SW480 (cell line): ENCODE measurements at places on chromosomes 7 and 10.

GRCh38 chr7:90977056-90977455 is 287.2 kb upstream of the FZD1 start:
- no peak for DNase-seq

GRCh38 chr7:30699706-30700495 is 17.6 kb upstream of the CRHR2 start:
- DNase-seq = no peak

DNA sequence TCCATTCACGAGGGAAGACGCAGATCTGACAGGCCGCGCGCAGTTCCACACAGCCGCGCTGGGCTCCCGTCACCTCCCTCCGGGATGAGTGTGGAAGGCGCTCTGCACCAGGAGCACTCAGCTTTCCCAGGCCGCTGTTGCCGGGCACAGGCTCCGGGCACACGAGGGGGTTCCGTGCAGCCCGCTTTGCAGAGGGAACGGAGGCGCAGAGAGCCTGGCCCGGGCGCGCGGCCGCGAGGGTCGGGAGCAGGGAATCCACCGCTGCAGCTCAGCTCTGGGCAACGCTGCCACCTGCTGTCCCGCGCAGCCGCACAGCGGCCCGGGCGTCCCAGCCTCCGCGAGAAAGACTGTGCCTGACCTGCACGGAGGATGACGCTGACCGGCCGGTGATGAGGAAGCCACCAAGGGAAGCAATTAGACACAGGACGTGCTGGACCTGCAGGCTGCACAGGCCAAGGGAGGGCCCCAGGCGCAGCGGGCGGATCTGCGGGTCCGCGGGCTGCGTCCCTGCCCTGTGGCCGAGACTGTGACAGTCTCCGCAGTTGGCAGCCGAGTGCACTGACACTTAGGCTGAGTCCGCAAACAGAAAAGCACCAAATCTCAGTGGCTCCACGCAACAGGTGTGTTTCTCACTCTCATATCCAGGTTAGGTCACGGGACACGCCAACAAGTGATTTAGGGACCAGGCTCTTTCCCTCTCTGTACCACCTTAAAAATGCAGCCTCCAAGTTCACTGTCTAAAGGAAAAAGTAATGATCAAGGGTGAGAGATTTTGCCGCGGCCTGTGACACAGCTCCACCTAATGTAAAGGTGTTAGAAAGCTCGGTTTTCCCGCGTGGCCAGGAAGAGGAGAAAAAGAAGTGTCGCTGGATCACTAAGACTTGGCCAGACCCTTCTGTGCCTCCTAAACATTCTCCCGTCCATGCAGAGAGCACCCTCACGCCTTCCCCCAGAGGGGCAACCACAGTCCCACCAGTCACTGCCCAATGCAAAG is 94.5 kb downstream of the SEC61G start:
- DNase-seq = peak; percentile 84

- no peak for DNase-seq
These were observed 83.4 kb downstream of the AGMO start for GRCh38 chr7:15478401-15478800.

DNA sequence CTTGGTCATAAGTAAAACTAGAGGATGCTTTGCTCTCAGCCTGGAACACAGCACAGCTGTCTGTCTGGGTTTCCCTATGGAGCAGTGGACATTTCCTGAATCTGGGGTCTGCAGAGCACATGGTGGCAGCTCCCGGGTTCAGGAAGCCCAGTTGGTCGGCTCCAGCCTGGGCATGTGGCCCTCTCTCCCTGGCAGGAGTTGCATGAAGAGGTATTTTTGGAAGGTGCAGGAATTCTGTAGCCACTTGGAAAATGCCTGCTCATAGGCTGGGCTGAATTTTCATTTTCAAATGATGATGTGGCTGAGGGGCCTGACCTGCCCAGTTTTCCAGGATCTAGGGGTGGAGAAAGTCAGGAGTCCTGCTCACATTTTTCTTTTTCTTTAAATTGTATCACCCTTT is 6.7 kb upstream of the TPST1 start:
- DNase-seq = no peak

DNA sequence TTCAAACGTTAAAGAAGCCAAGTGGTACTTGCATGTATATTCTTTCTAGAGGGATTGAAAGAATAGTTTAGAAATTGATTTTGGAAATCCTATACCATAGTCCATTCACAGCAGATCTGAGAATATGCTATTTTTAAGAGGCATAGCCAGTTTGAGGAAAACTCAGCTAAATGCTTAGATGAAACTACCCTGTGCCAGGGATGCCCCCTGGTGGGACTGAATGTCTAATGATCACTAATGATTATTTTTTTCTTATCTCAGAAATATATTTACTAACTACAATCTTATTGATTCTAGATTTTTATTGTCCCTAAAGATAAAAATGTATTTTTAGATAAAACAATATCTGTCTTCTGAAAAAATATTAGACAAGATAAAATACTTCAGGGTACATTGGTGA is 844.9 kb upstream of the PHF14 start:
- DNase-seq = no peak

DNA sequence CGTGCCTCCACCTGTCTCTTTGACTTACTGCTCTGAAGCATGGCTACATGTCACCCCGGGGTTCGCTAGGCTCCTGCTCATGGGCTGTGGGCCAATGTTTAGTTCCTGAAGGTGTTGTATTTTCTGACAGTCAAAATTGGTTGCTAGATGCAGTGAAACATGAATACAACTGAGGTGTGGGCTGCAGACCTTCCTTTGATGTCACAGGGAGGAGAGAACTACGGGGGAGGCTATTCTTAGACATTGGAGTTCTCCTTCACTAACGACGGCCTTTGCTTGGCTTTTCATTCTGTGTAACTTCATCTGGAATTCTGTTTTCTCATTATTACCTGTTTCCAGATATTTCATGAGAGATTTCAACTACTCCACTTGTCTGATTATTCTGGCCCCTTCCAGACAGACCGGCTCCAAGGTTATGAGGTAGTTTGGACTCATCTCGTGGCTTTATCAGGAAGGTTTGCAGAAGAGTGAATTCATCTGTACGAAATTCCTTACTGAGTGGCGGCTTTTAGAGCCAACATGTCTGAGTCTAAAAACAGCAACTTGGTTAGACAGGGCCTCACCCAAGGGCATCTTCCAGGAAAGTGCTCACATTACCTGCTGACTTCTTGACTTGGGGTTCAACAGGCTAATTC is 774.7 kb downstream of the SUGCT start:
- no peak for DNase-seq

DNA sequence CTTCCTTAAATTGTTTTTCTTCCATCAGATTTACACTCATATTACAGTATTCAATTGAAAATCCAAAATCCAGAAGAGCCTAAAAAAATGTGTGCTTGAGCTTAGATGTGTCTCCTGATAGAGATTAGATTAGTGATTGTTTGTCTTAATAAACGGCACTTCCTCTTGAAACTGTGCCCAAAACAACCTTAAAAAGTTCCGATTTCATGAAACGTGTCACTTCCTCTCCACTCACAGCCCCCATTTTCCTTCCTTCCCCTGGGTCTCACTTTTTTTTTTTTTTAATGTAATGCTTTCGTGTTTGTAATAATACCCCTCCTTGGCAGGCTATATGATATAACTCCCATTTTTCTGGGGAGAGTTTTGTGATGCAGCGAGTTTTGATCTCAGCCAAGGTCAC is 114.8 kb upstream of the ADO start:
- no peak for DNase-seq

DNA sequence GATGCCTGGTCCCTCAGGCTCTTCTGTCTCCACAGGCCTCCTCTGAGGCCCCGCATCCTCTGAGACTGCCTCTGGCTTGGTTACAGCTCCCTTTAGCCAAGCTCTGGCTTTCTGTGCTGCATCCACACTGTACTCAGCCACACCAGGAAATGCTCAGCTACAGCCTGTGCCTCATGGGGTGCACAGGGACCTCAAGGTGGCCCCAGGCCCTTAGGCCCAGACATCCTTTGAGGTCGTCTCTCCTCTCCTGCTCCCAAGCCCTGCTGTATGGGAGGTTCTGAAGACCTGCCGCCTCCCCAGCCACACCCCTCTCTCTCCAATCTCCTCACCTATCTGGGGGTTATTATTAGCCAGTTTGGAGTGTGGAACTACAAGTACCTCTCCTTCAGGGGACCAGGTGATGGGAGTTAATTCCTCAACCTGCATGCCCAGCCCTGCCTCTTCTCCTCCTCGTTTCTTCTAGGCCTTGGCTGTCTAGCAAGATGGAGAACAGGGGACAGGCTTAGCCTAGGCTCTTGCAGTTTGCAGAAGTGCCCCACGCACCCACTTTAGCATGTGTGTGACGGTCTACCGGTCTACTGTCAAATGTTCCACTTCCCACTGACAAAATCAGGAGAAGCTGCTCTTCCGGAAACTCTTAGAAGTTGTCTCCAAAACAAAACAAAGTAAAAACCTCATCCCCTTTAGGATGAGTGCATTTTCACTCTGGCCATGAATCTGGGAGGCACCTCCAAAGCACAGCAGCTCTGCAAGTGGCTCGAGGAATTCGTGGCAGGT is 64.0 kb upstream of the WAC start:
- no peak for DNase-seq

DNA sequence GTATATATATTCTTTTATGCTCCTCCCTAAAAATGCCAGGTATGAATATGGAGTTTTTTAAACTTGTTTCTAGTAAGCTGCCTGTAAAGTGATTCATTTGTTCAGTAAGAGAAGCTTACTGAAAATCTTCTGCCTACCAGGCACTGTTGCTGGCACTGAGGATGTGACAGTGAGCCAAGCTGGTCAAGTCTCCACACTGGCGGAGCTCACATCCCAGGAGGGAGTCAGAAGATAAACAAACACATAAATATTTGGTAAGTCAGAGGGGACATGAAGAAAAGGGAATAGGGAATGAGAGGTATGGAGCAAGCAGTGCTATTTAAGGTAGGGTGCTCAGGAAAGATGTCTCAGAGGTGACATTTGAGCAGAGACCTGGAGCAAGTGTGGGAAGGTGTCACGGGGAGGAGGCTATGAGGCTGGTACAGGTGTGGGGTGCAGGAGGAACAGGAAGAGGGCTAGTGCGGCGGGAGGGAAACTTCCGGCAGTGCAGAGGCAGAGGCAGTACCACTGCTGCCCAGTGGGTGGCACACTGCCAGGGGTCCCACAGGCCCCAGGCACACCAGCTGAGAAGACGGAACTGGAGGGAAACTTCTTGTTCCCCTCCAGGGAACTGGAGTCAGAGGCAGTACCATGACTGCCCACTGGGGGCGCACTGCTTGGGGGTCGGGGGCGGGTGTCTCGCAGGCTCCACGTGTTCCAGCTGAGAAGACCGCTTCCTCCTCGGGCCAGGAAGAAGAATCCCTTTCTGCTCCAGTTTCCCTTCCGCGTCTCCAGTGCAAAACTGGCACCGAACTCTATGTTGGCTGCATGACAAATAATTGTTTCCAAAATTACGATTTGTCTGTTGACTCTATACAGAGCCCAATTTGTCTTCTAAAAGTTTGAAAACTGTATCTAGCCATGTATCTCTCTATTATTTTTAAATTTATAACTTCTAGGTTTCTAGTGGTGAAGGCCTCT is 161.0 kb downstream of the TEX36 start:
- no peak for DNase-seq

DNA sequence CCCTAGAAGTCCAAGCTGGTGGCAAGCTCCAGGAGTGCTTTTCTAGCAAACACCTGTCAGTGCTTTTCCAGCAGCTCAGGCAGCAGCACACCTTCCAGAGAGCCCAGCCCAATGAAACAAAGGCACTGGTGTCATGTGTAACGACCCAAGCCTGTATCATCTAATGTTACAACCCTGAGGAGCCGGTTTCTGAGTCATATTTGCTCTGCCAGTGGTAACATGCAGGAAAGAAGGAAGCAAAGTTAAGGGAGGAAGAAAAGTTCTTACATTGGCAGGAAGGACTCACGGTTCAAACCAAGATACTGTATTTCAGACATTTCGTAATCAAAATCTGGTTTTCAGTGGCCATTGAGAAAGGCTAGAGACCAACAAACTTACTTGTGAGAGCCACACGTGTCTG is at the start of gene ANKRD22:
ANKRD22 (minus strand) TSS at position 139 of the 400 bp plus-strand sequence. CDS start 237 bp downstream, outside the sequence.
- DNase-seq = peak; percentile 44

GRCh38 chr10:32375631-32376030 is 28.7 kb upstream of the EPC1 start:
- no peak for DNase-seq

GRCh38 chr7:8343556-8343955 is 81.6 kb upstream of the ICA1 start:
- no peak for DNase-seq

- no peak for DNase-seq
These were observed 20.5 kb downstream of the ASNS start for GRCh38 chr7:97851683-97852082.

- DNase-seq = no peak
These were observed 75.6 kb downstream of the MYOF start for GRCh38 chr10:93406364-93407145.

DNA sequence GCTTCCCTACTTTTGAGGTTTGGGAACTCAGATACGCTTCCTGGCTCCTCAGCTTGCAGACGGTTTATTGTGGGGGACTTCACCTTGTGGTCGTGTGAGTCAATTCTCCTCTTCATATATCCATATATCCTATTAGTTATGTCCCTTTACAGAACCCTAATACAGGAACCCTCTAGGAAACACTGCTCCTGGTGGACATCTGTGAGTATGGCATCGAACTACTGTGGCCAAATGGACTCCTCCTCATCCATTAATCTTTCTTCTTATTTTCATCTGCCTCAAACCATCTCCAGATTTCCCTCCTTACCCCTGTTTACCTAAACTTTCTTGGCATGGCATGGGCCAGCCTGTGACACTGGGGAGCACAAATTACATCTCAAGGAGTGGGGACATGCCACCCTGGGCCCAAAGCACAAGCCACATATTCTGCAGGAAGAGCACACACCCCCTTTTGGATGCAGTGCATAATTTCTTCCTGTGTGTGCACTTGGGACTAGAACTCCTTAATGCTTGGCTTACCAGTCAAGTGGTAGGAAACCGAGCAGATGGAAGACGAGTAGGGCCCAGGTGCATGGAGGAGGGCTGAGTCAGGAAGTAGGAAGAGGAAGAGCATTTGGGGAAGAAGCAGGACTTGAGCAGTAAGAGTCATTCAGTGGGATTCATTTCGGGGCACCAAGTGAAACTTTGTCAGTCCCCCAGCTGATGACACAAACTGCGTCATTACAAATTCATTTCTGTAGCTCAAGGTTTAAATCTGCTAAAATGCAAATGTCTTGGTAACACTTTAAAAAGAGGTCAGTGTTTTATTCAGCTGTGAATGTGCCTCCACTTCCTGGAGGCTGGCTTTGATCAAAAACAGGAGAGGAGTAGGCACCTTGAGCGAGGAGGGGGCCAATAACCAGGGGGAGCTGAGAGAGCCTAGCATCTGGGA is 80.8 kb upstream of the PLXNA4 start:
- DNase-seq = peak; percentile 45

GRCh38 chr7:83686416-83686815 is 37.5 kb upstream of the SEMA3E start:
- no peak for DNase-seq

- no peak for DNase-seq
These were observed 32.6 kb upstream of the ARHGAP21 start for GRCh38 chr10:24756283-24756682.

GRCh38 chr7:36943591-36944435 is 219.5 kb upstream of the AOAH start:
- no peak for DNase-seq
